8988T (cell line): ENCODE measurements at places on chromosomes 5 and 9.
A peak's percentile ranks its signal among the peaks of the same experiment; 100 is the strongest.

DNA sequence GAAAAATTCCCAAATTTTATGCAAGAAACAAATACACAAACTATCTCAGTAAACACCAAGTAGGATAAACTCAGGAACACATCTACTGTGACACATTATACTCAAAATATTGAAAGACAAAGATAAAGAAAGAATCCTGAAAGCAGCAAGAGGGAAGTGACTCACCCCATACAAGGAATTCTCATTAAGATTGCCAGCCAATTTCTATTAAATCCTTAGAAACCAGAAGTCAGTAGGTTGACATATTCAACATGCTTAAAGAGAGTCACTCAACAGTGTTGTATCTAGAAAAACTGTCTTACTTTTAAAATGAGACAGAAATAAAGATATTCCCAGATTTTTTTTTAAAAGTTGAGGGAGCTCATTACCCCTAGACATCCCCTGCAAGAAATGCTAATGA is 15.5 kb downstream of the SPATA31E1 start:
- DNase-seq = no peak

DNA sequence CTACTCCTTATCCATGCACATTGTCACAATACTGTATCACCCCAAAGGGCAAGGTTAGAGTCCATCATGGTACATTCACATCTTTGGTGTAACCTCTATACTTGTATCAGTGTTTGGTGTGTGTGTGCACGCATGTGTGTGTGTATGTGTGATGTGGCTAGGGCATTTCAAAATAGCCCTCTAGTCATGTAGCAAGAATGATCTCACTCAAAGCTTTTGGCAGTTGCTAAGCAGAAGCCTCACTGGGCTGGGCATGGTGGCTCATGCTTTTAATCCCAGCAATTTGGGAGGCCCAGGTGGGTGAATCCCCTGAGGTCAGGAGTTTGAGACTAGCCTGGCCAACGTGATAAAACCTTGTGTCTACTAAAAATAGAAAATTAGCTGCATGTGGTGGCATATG is 245.3 kb downstream of the ADGRV1 start:
- no peak for DNase-seq

GRCh38 chr5:157948738-157949410 is 89.9 kb upstream of the CLINT1 start:
- DNase-seq = no peak

DNA sequence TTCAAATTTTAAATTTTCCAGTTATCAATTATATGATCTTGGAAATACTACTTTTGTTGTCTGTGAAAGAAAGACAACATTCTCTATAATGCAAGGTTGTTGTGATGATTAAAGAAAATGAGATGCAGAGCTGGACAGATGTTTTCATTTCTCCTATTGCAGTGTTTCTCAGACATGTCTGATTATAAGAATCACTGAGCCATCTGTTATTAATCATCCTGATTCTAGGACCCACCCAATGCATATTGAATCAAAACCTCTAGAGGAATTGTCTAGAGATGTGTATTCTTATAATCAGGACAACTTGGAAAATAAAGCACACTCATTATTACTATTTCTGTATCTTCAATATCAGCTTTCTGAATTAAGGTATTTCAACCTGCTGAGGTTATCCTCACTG is 121.1 kb upstream of the ASTN2 start:
- DNase-seq = no peak

GRCh38 chr5:43420241-43420640 is 8.1 kb upstream of the CCL28 start:
- no peak for DNase-seq

DNA sequence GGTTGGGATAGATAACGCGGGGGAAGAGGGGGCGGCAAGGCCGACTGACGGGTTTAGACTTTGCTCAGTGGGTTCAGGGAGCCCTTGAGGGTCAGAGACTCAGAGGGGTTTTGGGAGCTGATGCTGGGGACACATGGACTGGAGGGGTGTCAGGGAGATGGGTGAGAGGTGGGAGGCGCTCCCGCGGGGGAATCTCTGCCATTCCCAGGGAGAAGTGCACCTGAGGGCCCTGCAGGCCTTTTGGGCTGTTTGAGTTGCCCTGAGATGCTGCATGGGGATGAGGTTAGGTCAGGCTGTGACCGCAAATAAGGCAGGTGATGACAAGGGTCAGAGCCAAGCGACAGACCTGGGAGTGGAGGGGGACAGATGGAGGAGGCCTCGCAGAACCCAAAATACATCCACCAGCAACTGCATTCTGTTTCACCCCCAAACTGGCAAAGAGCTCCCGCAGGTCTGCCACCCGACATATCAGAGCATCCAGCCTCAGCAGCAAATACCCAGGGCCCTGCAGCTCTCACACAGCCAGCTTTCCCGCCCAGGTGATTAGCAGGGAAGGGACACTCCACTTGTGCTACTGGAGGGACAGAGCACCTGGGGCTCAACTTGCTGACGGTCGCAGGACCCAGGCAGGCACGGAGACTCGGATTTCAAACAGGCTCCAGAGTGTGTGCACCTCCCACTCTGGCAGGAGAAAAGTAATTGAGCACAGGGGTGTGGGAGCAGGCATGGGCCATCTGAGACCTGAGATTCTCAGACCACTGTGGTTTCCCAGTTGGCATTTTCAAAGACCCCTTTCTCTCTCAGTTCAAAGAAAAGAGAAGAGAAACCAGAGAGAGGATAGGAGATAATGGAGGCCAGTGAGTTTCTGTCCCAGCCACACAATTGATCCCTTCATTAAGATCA is 26.4 kb downstream of the TMOD1 start:
- no peak for DNase-seq

GRCh38 chr9:12554636-12555035 is 138.5 kb upstream of the TYRP1 start:
- DNase-seq = no peak

- DNase-seq = no peak
Observed at GRCh38 chr5:52997424-52997823, 8.3 kb downstream of the ITGA2 start.

DNA sequence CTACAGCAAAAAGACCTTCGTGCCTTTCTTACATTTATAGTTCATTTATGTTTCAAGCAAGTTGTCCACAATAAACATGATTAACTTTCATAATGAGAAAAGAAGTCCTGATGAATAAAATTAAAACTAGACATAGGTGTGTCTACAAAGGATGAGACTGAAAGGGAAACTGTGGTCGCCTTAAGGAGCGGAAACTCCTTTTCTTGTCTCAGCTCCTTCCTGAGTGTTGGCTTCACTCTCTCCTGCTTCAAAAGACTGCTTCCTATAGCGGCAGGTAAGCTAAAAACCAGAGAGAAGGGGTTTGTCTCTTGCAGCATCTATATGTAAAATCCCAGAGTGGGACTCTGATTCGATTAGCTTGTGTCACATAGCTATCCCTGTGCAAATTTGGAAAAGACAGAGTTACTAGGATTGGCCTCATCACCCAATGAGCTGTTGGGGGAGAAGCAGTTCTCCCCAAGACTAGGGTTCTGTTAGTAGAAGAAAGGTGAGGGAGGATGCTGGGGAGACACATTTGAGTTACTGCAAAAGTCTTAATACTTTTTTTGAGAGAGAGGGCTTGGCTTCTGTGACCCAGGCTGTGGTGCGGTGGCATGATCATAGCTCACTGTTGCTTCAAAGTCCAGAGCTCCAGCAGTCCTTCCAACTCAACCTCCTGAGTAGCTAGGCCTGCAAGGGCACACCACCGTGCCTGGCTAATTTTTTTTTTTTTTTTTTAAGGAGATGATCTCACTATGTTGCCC is 16.8 kb upstream of the CTSL start:
- no peak for DNase-seq

- DNase-seq = no peak
Observed at GRCh38 chr9:20112205-20112783, 323.5 kb upstream of the SLC24A2 start.

GRCh38 chr5:893711-894110 is 1.0 kb downstream of the TRIP13 start:
- DNase-seq = no peak

- DNase-seq = peak; percentile 65
Observed at GRCh38 chr9:119968836-119969707, 599.8 kb upstream of the BRINP1 start.

- DNase-seq = no peak
Observed at GRCh38 chr5:11191673-11192072, 430.6 kb upstream of the DAP start.

DNA sequence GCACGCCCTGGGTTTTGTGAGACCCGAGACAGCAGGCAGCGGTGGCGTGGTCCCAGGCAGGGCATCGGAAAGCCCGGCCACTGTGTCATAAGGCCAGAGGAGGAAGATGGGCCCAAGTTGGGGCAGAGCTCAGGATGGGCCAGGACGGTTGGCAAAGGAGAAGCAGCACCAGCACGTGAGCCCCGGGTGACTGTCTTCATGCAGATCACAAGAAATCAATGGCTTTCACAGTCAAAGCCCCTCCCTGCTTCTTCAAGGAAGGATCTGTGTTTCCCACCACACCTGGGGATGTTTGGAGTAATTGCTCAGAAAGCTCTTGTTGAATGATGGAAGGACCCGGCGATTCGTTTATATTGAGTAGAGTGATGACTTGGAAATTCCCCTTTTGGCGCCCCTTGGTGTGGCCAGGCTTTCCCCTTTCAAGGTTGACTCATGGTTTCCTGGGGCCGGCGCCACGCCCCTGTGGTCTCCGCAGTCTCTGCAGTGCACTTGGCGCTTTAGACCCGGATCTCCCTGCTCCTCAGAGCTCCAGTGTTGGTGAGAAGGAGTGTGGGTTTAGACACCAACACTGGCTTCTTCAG is 52.1 kb downstream of the IL31RA start:
- no peak for DNase-seq

DNA sequence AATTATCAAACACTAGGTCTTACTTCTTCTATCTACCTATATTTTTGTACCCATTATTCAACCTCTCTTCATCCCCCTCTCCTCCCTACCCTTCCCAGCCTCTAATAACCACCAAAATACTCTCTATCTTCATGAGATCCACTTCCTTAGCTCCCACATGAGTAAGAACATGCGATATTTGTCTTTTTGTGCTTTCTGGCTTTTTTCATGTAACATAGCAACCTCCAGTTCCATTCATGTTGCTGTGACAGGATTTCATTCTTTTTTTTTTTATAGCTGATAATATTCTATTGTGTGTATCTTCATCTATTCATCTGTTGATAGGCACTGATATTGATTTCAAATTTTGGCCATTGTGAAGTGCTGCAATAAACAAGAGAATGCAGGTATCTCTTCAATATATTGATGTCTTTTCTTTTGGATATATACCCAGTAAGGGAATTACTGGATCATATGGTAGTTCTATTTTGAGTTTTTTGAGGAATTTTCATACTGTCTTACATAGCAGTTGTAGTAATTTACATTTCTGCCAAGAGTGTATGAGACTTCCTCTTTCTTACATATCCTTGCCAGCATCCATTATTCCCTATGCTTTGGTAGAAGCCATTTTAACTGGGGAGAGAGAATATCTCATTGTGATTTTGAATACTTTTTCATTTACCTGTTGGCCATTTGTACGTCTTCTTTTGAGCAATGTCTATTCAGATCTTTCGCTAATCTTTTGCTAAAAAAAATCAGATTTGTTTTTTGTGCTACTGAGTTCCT is 156.8 kb downstream of the DCP2 start:
- no peak for DNase-seq

DNA sequence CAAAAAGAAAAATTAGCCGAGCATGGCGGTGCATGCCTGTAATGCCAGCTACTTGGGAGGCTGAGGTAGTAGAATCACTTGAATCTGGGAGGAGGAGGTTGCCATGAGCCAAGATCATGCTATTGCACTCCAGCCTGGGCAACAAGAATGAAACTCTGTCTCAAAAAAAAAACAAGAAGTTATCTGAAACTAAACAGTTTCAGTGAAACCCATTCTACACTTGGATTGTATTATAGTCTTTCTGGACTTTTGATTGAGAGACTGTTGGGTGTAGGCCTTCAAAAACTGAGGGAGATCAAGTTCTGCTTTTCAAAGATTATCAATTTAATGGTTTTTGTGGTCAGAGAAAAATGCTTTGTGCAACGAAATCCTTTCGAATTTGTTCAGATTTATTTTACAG is 34.6 kb upstream of the SPINK5 start:
- DNase-seq = no peak

- no peak for DNase-seq
Observed at GRCh38 chr9:89978185-89978584, 373.4 kb downstream of the GADD45G start.

GRCh38 chr9:116939614-116940013 is 252.5 kb downstream of the TRIM32 start:
- DNase-seq = no peak

GRCh38 chr9:108761655-108762347 is 94.0 kb downstream of the ACTL7B start:
- DNase-seq = peak; percentile 35

GRCh38 chr9:131334629-131335367 is 45.3 kb downstream of the PLPP7 start:
- DNase-seq = no peak

GRCh38 chr5:89397096-89397495 is 514.1 kb upstream of the MEF2C start:
- no peak for DNase-seq

DNA sequence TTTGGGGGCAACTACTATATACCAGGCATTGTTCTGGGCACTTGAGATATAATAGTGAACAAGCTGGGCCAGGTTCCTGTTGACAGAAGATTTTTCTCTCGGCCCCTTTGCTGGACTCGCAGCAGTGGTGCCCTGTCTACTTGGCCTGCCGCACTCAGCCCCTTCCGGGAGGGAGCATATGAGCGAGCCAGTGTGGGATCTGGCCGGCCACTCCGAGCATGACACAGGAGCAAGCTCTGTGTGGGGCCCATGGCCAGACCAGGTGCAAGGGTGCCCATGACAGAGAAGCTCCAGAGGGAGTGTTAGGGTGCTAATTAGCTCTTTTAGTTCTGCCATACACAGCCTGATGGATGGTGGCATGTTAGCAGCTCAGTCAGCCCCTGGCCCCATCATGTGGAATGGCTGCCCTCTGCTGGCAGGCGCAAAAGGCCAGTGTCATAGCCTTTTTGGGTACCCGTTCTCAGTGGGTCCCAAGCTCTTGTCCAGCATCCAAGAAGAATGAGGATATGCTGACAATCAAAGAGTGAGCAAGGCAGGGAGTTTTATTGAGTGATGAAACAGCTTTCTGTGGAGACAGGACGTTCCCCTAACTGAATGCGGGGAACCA is 9.3 kb upstream of the KIF4B start:
- DNase-seq = no peak
